ENCODE measurements at places on chromosomes 5 and 9. TPM values are rescaled to one million over a fixed set of nuclear protein-coding genes. Genes with fewer than 3 reads are reported as not detected.

GHR gene
- total RNA-seq, result not detected

GSN gene
- 8.0 TPM for total RNA-seq

FAM200C gene
- total RNA-seq, result 0.61 TPM

SLC6A7 gene
- not detected for total RNA-seq

COQ4 gene
- total RNA-seq, result 41.1 TPM

ENTPD8 gene
- total RNA-seq, result not detected

NUTM2G gene
- not detected for total RNA-seq
